ENCODE measurements at places on chromosomes 11 and 22. TPM values are rescaled to one million over a fixed set of nuclear protein-coding genes. Genes with fewer than 3 reads are reported as not detected.

Gene USP2
- 0.20 TPM for total RNA-seq

Gene SERHL2
- 0.63 TPM for total RNA-seq

Gene NFAM1
- total RNA-seq: not detected

Gene TMEM86A
- 1.3 TPM for total RNA-seq

Gene UCP3
- 0.43 TPM for total RNA-seq

Gene KCNK4
- not detected for total RNA-seq

Gene NECTIN1
- 14.8 TPM for total RNA-seq

Gene OR5L1
- not detected for total RNA-seq

Gene OR8D2
- not detected for total RNA-seq

Gene KCNJ4
- total RNA-seq: 0.45 TPM

Gene APOA5
- 0.23 TPM for total RNA-seq

Gene B3GAT1
- total RNA-seq: 0.45 TPM

Gene TTC36
- 0.85 TPM for total RNA-seq

Gene UBQLNL
- not detected for total RNA-seq

Gene LARGE1
- 1.0 TPM for total RNA-seq

Gene CSNK2A3
- total RNA-seq: 3.2 TPM

Gene NF2
- 187 TPM for total RNA-seq

Data from HT1080 (cell line).